Heart right ventricle (tissue), 16 donors: ENCODE measurements at places on chromosomes 13 and 19. TPM values are rescaled to one million over a fixed set of nuclear protein-coding genes. Genes with fewer than 3 reads are reported as not detected.

The PRMT1 gene
- 124 TPM for total RNA-seq

GRCh38 chr19:13153569-13154240, 3.5 kb downstream of the IER2 start:
- no peak for DNase-seq

DNA sequence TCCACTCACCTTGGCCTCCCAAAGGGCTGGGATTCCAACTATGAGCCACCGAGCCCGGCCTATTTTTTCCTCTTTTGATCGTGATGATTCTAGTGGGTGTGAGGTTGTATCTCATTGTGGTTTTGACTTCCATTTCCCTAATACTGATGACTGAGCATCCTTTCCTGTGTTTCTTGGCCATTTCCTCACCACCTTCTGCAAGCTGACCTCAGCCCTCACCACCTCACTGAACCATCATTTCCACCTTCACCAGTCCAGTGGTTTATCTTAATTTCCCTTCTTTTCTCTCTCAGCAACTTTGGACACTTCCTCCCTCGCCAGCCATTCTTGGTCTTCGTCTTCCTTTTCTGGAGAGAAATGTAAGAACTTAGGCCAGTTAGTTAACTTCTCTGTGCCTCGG, 13.0 kb upstream of the BICRA start:
- DNase-seq: no peak

The IGFL2 gene
- total RNA-seq: not detected

- no peak for DNase-seq
Measured at GRCh38 chr13:70424928-70425327, 316.7 kb upstream of the KLHL1 start.

DNA sequence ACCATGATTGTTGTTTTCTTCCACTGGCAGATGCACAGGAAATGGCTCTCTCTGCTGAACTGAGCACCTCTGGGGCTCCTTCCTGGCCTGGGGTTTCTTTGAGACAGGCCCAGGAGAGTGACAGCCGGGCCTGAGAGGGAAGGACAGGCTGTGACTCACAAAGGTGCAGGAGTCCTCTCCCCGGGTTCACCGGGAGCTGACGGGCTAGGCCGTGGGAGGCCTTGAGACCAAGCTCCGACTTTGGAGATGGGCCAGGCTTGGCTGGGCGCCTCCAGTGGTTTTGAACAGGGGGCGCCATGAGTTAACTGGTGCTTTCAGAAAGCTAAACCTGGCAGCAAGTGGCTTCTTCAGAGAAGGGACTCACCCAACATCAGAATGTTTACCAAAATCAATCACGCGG, 143.4 kb downstream of the URI1 start:
- no peak for DNase-seq

The SIGLECL1 gene
- not detected for total RNA-seq

The NRTN gene
- total RNA-seq: 26.7 TPM

- no peak for DNase-seq
Measured at GRCh38 chr13:66362485-66362884, 867.7 kb downstream of the PCDH9 start.

- no peak for DNase-seq
Measured at GRCh38 chr19:16378291-16378889, 53.8 kb downstream of the KLF2 start.

GRCh38 chr13:28597641-28598040, 61.3 kb upstream of the POMP start:
- DNase-seq: no peak

GRCh38 chr13:66138172-66138811, 1091.8 kb downstream of the PCDH9 start:
- DNase-seq: no peak

GRCh38 chr19:42442833-42443232, at the start of gene CXCL17:
TSS of gene CXCL17 (minus strand) at chr19:42442946. CDS start at chr19:42442832, 114 bp downstream.
- DNase-seq: no peak

The ADGRE1 gene
- 0.37 TPM for total RNA-seq

The KIR2DL4 gene
- total RNA-seq: not detected

The ERICH4 gene
- total RNA-seq: not detected

- no peak for DNase-seq
Measured at GRCh38 chr13:99778500-99778899, 193.1 kb downstream of the ZIC5 start.

- no peak for DNase-seq
Measured at GRCh38 chr13:81721400-81721799, 1380.5 kb upstream of the SPRY2 start.

DNA sequence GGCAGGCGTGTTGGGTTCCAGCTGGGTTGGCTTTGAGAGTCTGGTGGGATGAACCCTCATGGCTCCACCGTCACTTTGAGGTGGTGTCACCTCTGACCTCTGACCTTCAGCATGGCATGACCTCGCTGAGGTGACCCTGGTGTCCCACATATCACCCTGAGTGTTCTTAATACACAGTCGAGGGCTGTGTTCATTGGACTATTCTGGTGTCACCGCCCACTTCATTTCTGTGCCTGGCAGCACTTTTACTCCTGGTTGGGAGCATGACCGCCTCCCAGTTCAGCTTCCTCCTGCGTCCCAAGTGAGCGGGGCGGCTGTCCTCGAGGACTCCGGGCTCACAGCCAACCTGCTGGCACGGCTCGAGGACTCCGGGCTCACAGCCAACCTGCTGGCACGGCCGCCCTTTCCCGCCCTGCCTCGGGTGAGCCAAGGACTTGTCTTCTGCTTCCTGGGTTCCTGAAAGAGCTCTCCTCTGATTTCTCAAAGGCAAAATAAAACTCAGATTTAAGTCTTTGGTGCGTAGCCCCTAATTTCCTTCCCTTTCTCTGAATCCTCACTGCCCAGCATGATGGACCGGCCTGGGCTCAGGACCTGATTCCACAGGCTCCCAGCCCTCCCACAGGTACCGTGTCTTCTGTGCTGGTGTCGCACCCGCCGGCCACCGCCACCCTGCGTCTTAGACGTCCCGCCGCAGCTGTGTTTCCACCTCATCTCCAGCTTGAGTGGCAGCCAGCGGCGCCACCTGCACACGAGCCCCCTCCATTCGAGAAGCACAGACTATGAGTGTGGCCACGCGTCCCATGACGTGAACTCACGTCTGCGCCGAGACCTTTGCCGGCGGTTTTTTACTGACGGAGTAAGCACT, 10.4 kb downstream of the ATP4B start:
- peak; percentile 90 for DNase-seq

DNA sequence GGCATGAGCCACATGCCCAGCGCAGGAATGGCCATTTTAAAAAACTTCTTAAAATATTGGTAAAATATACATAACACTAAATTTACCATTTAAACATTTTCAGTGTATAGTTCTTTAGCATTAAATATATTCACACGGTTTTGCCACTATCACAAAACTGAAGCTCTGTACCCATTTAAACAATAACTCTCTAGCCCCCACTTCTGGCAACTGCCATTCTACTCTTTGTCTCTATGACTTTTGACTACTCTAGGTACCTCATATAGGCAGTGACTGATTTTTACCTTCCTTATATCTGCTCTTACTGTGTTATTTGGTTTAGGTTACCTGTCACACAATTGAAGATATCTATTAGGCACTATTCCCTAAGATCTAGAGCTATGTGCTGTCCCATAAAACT, 2.3 kb upstream of the KBTBD7 start:
- DNase-seq: no peak

- no peak for DNase-seq
Measured at GRCh38 chr13:108363666-108364065, 94.1 kb downstream of the TNFSF13B start.

DNA sequence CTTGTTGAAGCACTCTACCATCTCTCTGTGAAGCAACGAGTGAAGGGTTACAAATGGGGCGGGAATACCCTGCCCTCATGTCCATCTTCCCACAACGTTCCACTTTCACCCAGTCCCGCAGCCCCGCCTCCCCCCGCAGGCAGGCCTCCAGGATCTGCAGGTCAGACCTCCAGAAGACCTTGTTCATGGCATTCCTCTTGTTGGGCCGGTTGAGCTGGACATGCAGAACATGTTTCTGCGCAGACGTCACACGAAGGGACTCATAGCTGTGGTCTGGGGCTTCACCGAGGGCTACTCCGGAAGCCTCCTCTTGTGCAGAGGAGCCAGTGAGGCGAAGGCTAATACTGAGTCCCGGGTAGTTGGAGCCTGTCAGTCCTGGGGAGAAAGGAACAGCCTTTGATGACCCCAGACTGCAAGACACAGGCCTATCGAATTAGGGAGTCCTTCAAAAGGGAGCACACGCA, 420 bp downstream of the ECH1 start:
- peak; percentile 54 for DNase-seq

DNA sequence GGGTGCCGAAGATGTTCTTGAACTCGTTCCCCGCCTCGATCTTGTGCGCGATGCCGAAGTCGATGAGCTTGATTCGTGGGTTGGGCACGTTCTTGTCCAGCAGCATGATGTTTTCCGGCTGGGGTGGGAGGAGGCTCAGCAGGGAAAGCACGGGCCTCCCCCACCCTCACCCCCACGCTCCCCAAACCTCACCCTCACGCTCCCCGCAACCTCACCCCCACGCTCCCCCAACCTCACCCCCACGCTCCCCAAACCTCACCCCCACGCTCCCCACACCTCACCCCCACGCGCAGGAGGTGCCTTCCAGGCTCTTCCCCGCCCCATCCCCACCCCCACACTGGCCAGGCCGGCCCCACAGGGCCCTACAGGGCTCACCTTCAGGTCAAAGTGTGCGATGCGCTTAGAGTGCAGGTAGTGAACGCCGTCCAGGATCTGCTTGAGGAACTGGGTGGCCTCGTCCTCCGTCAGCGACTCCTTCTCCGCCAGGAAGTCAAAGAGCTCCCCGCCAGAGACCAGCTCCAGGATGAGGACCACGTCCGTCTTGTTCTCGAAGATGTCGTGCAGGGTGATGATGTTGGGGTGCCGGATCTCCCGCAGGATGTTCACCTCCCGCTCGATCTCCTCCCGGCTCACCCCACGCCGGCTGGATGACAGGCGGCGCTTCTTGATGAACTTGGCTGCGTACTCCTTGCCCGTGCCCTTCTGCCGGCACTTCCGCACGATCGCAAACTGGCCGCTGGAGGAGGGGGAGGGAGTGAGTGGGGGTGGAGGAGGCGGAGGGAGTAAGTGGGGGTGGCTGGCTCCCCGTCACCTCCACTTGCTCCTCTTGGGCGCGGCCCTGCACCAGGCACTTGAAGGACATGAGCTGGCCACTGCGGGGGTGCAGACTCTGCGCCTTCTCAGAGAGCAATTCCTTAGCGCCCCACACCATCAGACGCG, 6.4 kb downstream of the DAPK3 start:
- DNase-seq: no peak

The DHRS12 gene
- total RNA-seq: 10.2 TPM

- DNase-seq: peak; percentile 75
Measured at GRCh38 chr19:15629003-15629880, 11.5 kb upstream of the CYP4F3 start.

The SOX21 gene
- total RNA-seq: not detected

The HNRNPM gene
- total RNA-seq: 92.8 TPM
